Substantia nigra (tissue), 51 donors: ENCODE measurements at places on chromosomes 1 and 21.

- no peak for DNase-seq
Measured at GRCh38 chr1:45359882-45360513, 19.8 kb upstream of the MUTYH start.

DNA sequence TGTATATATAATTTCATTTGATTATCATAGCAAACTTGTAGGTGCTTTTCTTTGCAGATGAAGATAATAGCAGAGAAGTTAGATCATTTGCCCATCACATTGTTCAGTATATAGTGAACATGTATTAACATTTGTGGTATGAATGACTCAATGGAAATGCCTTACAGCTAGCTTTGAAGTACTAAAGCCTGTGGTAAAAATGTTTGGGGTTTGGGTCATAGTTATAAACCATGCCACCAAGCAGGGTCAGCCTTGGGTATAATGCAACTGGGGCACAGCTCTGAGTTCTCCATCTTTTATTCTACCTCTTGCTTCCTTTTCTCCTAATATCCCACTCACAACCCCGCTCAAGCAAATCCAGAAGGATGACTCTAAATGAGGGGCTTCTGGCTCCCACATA, 141.6 kb downstream of the KCNT2 start:
- DNase-seq = no peak

DNA sequence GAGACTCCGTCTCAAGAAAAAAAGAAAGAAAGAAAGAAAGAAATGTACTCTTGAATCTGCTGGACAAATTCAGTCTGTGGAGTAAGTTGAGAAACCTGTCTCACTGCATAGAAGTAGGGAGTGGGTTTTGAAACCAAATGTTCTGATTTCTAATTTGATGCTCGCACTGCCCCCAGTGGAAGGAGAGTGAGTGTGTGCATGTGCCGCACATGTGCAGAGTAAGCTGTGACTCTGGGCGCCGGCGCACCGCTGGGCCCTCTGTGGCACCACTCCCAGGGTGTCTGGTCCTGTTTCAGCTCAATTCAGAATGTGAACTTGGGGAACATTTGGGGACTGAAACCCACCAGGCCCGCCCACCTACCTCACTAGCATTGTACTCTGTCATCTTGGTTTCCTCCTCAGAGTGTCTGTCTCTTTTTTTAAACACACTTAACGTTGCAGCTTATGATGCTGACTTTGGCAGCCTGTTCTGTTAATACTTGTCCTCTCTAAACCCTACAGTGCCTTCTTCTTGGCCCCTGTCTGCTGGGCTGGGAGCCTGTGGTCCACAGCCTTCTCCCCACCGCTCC, 104.6 kb downstream of the CACNA1E start:
- no peak for DNase-seq

DNA sequence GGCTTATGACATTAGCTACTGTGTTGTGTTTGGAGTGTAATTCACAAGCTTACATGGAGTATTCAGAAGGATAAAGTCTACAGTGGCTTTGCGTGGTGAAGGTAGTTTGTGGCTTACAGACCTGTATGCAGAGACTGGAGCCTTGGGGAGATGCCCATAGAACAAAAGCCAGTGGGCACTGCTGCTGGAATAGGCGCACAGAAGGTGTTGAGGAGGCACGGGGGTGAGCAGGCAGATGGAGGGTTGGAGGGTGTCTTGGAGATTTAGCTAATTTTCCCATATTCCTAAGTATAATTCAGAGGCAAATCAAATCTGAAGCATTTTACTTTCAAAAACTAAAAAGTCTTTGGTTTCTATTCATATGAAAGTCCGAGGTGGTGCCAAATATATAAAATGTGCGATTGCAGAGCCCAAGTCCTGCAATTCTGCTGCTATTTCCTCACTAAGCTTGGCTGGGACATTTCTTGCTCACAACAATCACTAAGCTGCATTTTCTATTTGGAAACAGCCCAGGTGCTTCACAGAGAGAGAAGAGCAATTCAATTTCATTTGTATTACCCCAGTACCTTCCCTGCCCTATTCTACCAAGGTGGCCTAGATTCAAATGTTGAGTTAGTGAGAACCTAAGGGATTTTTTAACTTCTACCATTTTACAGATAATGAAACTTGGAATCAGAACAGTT, 48.5 kb downstream of the FH start:
- DNase-seq = no peak

- DNase-seq = no peak
Measured at GRCh38 chr21:33019885-33020557, 5.7 kb upstream of the OLIG2 start.

- no peak for DNase-seq
Measured at GRCh38 chr1:243286409-243287122, 30.7 kb downstream of the SDCCAG8 start.

- DNase-seq = no peak
Measured at GRCh38 chr1:221013691-221014660, 134.7 kb downstream of the HLX start.

GRCh38 chr1:58162952-58163550, 383.5 kb downstream of the OMA1 start:
- DNase-seq = peak; percentile 44

- DNase-seq = no peak
Measured at GRCh38 chr1:39239968-39240367, 35.5 kb downstream of the MACF1 start.

DNA sequence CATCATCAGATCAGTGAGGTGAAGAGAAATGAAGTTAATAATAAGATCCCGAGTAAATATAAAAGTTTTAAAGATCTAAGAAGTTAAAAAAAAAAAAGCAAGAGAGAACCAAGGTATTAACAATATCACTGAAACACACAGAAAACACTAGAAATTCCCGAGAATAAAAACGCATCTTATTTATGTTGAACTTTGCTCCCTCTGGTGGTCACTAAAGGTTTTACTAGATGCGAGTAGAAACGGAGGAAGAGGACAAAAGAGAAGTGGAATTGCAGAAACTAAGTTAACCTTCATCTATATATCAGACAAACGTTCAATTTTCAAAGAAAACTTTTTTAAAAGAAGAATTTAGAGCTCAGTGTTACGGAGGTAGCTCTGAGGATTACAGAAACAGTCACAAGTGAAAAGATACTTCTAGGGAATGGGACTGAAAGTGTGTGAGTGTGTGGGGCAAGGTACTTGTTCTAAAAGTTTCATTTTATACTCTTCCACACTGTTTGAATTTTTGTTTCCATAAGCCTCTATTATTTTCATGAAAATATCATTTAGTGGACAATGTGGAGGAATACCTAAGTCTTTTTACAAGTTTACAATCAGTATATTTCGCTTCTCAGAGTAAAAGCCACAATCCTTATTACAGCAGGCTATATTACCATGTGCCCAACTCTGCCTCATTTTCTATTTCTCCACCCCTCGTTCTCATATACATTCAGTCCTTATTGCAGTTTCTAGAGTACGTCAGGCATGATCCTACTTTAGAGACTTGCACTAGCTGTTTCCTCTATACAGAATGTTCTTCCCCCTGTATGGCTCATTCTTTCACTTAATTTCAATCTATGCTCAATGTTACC, 19.7 kb downstream of the ACBD6 start:
- no peak for DNase-seq

GRCh38 chr1:17067069-17067426, 13.2 kb upstream of the SDHB start:
- no peak for DNase-seq

DNA sequence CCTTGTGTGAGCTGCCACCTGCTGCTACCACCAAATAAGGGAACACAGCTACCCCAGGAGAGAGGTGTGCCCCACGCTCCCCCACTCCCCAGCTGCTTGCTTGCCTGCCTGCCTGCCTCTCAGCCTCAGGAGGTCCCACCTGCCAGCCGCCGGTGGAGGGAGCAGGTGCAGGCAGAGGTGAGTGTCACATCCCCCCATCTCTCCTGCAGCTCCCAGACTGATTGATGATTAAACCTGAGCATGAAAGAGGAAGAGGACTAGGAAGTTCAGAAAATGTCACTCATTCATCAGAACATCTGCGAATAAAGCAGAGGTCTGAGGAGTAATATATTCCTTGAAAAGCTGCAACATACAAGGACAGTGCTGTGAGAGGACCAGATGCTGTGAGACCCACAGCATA, 58.6 kb upstream of the HIVEP3 start:
- DNase-seq = no peak

- no peak for DNase-seq
Measured at GRCh38 chr1:36458910-36459309, 5.3 kb downstream of the MRPS15 start.

DNA sequence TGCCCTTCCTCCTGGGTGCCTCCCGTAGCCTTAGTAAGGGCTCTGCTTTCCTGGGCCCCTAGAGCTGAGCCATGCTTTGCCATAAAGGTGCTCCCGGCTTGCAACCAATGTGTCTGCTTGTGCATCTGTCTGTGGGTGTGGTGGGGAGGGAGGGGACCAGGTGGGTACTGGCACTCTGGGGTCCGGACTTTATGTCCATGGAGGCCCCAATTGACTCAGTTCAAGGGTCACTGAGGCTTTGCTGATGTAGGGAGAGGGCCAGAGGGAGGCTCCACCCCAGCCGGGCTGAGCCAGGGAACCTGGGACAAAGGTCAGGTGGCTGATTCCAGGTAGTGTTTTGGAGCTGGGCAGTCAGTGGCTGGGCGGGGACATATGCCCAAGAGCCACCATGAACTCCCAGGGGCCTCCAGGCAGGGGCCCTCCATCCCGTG, 15.0 kb downstream of the TNFRSF25 start:
- DNase-seq = no peak

DNA sequence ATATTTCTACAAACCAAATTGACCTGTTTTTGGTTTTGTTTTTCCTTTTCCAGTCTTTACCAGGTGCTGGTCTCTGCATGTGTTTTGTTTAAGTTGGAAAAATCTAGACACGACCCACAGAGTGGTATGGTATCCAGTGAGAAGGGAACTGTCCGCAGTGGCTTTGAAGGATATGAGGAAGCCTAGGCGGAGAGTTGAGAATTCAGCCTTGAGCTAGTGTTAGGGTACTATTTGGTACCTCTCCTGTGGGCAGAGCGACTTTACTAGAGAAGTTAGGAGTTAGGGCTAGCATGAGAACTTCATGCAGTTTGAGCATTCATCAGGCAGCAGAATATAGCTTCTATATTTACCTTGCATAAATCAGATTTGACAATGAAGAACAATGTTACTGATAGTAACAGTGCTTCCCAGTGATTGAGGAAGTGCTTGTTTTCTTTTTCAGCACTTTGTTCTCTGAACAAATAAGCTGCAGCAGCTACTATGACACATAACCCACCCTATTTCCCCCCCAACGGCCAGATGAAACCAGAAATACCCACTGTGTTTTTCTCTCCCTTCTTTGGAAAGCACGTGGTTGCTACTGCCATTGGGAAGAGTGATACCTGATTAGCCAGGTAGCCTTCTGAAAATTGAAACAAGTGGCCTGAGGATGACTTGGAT, 19.0 kb downstream of the MRPS6 start:
- no peak for DNase-seq

DNA sequence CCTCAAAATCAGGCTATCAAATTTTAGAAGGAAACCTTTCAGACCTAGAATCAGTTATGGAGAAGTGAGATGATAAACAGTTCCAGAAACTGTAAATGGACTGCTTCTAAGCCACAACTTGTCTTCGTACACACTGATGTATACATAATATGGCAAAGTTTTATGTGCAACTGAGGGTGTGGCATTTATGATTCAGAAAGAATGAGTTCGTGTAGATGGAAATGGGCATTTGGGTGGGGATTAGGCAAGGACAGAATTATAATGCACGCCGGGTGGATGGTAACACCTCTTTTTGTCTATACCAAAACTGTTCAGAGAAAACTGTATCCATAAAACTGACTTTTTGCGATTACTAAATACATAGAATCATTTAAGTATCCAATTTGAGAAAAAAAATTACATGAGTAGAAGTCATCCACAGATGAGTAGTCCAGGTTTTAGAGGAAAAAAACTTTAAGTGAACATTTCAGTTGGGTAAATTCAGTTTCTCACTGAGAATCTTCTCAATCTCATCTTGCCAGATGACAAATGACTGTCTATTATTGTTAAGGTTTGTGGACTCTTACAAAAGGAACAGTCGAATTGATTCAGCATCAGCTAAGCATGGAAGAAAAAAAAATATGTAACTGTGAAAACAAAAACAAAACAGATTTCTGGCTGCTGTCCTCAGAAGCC, 22.5 kb downstream of the ERRFI1 start:
- DNase-seq = no peak

DNA sequence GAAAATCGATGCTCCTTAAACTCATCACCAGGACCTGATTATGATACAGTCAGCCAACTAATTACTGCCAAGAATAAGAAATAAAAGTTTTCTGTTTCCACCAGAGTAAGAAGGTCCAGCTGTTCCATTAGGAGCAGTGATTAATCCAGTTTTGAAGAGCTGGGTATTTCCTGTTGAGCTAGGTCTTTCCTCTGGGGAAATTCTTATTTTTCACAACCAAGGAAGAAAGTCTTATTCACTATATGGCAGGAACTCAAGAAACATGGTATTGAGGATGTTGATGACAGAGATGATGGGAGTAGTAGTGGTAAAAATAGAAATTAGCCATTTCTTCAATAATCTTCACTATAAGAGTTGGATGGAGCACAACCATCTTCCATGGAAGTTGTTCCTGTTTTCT, 374.6 kb upstream of the RUNX1 start:
- no peak for DNase-seq

GRCh38 chr1:76021846-76022245, 52.7 kb upstream of the ST6GALNAC3 start:
- no peak for DNase-seq

GRCh38 chr1:33709783-33710718, 153.8 kb upstream of the HMGB4 start:
- no peak for DNase-seq

GRCh38 chr1:61808968-61809367, 66.7 kb downstream of the PATJ start:
- no peak for DNase-seq

- peak; percentile 44 for DNase-seq
Measured at GRCh38 chr1:16984717-16985116, 4.3 kb upstream of the MFAP2 start.

DNA sequence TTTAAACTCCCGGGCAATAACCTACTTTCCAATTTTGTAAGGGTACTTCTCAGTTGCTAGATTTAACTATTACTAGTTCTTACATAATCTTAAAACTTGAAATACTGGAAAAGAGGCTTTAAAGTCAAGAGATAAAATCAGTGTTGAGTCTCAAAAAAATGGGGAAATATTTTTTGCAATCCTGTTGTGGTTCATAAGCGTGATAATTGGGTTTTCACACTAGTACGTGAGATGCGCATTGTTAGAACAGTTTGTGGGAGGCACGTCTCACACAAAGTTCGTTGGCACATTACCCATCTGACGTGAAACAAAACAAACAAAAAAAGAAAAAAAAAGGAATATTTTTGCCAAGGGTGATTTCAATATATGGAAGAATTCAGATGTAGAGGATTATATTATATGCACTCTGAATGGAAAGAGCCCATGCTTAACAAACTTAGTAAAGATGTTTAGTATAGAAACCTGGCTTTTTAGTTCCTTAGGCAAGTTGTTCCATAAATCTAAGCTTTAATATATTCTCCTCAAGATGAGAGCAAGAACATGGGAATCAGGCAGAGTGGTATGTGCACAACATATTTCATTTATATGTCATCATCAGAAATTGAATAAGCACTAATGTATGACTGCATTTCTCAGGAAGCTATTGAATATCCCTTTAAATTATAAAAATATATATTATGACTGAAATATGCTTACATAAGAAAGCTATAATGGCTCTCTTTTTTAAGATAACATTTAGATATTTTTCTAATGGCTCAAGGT, 73.9 kb upstream of the TNFSF4 start:
- DNase-seq = no peak

GRCh38 chr1:91582431-91582921, 81.8 kb downstream of the CDC7 start:
- no peak for DNase-seq
